ENCODE measurements at places on chromosomes 5 and 9. TPM values are rescaled to one million over a fixed set of nuclear protein-coding genes. Genes with fewer than 3 reads are reported as not detected.

Gene SOHLH1
- 0.21 TPM for total RNA-seq

- no peak overlapping the region for H3K27ac ChIP-seq
- peaks cover 4% of the 10 kb centered on the region for H3K36me3 ChIP-seq
- H3K27me3 ChIP-seq, result no peaks in the 10 kb centered on the region
- no peak overlapping the region for H3K4me3 ChIP-seq
- DNase-seq, result no peak
- 0 out of 2 replicates have a peak, but pooled peaks cover 4% of the 10 kb centered on the region for H3K4me1 ChIP-seq
Observed at GRCh38 chr9:130498298-130498917, 53.6 kb downstream of the ASS1 start.

GRCh38 chr5:96111080-96111756 lies 149.6 kb upstream of the ELL2 start:
- H3K4me3 ChIP-seq, result no peak overlapping the region
- no peaks in the 10 kb centered on the region for H3K4me1 ChIP-seq
- H3K27ac ChIP-seq, result no peak overlapping the region
- no peak for DNase-seq

GRCh38 chr9:133888048-133888808 lies 103.9 kb downstream of the VAV2 start:
- no peak for DNase-seq
- no peak overlapping the region for H3K4me3 ChIP-seq
- no peaks in the 10 kb centered on the region for H3K27me3 ChIP-seq

DNA sequence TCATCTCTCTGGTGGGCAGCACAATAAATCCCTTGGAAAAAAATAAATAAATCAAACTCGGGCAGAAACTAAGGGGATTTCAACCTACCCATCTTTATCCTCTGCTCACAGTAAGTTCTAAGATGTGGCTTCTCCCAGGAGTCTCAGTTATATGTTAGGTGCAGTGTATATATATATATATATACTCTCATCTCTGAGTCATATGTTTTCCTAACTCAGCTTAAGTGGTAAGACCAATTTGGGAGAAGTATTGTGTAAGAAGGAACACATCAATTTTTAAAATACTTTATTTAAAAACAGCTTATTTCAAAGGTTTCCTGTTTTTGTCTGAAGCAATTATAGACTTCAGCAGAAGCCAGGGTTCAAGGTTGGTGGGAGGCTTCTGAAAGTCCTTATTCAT lies 20.3 kb upstream of the OSMR start:
- DNase-seq, result no peak
- no peak overlapping the region for H3K4me3 ChIP-seq
- no peak overlapping the region for H3K27ac ChIP-seq
- no peaks in the 10 kb centered on the region for H3K27me3 ChIP-seq
- no peaks in the 10 kb centered on the region for H3K36me3 ChIP-seq
- H3K4me1 ChIP-seq, result no peaks in the 10 kb centered on the region
